ENCODE measurements at places on chromosomes 4 and X.

GRCh38 chr4:52713456-52713937 is 37.7 kb downstream of the ERVMER34-1 start:
- DNase-seq: no peak

DNA sequence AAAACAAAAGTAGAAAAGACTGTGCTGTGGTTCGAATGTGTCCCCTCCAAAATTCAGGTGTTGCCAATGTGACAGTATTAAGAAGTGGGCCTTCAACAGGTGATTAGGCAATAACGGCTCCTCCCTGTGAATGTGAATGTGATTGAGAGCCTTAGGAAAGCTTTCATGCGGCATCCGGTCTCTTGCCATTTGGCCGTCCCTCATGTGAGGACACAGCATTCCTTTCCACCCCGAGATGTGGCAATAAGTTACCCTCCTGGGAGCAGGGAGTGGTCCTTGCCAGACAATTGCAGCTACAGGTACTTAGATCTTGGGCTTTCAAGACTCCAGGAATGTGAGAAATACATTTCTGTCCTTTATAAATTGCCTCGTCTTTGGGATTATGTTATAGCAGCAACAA is 129.3 kb downstream of the CPEB2 start:
- DNase-seq: no peak

DNA sequence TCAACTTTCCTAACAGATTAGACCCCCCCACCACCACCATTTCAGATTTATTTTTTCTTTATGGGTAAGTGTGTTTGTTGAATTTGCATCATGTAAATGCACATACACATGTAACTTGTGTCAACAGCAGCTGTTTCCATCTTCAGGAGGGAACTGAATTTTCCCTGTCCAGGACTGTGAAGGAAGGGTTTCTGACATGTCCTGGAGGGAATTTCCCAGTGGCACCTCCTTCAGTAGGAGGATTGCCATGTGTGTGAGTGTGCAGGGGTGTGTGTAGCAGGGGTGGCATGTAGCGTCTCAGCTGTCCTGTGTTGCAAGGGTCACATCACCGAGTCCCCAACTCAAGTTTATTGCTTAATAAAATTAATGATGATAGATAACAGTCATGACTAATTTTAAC is 19.7 kb downstream of the HERC6 start:
- DNase-seq: no peak

- no peak for DNase-seq
Observed at GRCh38 chr4:22514001-22514400, 1.9 kb downstream of the ADGRA3 start.

GRCh38 chr4:84753321-84753972 is 170.5 kb downstream of the CDS1 start:
- no peak for DNase-seq

- no peak for DNase-seq
Observed at GRCh38 chr4:98873059-98873458, 55.9 kb downstream of the EIF4E start.

DNA sequence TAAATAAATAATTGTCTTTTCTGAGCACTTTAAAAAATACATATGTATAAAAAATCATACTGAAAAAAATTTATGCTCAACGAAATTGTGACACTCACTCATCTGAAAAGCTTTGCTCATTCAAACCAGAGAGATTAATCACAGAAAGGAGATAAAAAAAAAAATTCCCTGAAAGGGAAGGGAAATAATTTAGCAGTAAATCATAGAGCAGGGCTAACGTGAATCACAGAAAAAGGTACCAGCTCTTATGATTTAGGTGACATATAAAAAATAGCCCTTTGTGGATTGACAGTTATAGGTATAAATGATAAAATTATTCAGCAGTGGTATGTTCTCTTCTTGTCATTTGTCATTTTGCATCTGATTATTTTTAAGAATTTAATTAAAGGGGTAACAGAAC is 552.7 kb upstream of the TENM3 start:
- DNase-seq: no peak

Measured in CD4-positive, alpha-beta T cell treated with Interleukin-12 subunit alpha and Interleukin-12 subunit beta, for 1 hour (primary cell).